ENCODE measurements at places on chromosomes 3 and 15.

- no peak for DNase-seq
Observed at GRCh38 chr3:42164656-42165055, 73.5 kb downstream of the TRAK1 start.

GRCh38 chr3:129626744-129627349 lies 20.4 kb upstream of the PLXND1 start:
- peak; percentile 93 for DNase-seq

DNA sequence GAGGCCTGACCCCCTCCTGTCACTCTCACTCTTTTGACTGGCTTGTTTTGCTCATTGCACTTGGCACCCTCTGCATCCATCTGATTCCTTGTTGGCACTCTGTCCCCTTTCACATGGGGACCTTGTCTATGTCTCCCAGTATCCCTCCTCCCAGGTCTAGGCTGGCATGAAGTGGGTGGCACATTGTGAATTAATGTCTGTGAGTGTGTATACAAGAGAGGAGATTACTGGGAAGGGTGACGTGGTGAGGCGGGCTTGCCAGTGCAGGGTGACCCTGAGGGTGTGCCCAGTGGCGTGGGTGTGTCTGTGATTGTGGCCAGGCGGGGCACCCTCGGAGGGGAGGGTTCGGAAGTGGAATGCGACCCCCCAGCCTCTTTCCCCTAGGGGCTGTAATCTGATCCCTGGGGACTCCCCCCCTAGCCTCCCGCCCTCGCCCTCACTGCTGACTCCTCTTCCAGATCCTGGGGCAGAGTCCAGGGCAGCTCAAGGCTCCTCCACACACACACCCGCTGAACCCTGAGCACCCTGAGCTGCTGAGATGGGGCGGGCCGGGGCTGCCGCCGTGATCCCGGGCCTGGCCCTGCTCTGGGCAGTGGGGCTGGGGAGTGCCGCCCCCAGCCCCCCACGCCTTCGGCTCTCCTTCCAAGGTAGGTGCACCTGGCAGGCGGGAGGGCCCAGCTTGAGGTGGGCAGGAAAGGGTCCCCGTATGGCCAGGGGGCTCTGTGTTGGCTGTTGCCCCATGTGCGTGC lies at the start of gene SEMA3B:
SEMA3B (plus strand) TSS at position 445 of the 749 bp plus-strand sequence; CDS start at position 539, 94 bp downstream.
- DNase-seq: peak; percentile 62

DNA sequence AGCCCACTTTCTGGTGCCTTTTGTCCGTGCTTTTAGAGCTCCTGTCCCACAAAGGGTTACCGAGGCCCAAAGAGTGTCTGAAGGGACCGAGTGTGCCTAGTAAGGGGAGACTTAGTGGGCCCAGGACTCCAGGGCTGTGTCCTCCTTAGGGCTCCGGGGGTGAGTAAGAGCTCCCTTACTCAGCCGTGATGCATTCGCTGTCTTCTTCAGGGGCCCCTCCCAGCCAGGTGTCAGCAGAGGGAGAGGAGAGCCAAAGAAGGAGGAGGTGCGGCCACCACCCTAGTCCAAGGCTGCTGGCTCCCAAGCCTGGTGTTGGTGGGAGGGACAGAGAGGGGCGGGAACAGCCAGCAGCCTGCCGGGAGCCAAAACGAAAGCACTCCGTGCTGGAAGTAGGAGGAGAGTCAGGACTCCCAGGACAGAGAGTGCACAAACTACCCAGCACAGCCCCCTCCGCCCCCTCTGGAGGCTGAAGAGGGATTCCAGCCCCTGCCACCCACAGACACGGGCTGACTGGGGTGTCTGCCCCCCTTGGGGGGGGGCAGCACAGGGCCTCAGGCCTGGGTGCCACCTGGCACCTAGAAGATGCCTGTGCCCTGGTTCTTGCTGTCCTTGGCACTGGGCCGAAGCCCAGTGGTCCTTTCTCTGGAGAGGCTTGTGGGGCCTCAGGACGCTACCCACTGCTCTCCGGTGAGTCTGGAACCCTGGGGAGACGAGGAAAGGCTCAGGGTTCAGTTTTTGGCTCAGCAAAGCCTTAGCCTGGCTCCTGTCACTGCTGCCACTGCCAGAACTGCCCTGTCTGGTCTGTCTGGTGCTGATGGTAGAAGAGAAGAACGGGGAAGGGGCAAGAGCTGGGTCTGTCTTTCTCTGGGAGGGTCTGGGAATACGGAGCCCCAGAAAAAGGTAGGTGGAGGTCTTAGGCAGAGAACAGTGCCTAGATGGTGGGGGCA lies at the start of gene IL17RC:
IL17RC (plus strand) TSS at position 365 of the 947 bp plus-strand sequence; CDS start at position 583, 218 bp downstream.
- DNase-seq: peak; percentile 94

DNA sequence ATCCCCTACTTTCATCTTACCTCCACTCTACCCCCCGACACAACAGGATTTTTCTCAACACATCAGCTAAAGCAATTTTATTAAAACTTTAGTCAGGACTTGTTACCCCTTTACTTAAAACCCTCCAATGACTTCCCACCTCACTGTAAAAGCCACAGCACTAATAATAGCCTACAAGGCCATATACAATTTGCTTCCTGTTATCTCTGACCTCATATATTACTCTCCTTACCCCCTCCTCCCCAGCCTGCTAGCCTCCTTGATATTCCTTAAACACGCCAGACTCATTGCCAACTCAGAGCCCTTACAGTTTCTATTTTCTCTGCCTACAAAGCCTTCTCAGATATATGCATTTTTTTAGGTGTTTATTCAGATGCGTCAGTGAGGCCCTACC lies 54.4 kb downstream of the DCUN1D1 start:
- DNase-seq: no peak

GRCh38 chr3:31252216-31253185 lies 280.2 kb upstream of the STT3B start:
- no peak for DNase-seq

All from ELR (cell line).